ENCODE measurements at places on chromosomes 1 and 21.

DNA sequence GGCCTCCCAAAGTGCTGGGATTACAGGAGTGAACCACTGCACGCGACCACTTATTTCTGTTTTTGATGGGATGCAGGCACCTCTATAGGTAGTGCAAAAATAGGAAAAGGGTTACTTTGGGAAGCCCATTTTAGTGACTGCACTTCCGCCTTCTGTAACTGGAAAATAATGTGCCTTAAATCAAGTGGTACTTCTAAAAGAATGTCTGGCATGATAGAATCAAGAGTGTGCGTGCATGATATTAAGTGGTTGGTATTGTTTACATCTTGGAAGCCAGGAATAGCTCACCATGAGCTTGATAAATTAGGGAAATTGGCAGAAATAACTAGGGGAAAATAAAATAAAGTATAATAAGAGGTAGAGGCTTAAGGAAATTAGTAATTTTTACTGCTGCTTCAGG, 1067.0 kb downstream of the ADGRL2 start:
- no peak for DNase-seq

DNA sequence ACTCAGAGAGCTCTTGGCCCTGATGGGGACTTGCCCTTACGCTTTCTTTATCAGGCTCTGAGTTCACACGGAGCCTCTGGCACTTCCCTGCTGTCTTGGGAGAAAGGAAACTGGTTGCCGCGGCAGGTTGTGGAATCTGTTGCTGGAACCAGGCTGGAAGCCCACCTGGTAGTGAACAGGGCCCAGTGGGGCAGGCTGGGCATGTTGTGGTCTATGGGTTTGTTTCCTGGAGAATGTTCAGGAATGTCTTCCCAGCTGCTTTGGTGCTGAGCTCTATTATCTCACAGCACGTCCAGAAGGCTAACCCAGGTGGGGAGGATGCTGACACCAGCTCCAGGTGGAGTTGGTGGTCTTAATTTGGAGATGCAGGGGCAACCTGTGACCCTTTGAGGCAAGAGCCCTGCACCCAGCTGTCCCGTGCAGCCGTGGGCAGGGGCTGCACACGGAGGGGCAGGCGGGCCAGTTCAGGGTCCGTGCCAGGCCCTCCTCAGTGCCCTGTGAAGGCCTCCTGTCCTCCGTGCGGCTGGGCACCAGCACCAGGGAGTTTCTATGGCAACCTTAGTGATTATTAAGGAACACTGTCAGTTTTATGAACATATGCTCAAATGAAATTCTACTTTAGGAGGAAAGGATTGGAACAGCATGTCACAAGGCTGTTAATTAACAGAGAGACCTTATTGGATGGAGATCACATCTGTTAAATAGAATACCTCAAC, 33.3 kb upstream of the TDRD10 start:
- no peak for DNase-seq

GRCh38 chr1:166378805-166379204, 212.0 kb upstream of the FAM78B start:
- DNase-seq, result no peak

DNA sequence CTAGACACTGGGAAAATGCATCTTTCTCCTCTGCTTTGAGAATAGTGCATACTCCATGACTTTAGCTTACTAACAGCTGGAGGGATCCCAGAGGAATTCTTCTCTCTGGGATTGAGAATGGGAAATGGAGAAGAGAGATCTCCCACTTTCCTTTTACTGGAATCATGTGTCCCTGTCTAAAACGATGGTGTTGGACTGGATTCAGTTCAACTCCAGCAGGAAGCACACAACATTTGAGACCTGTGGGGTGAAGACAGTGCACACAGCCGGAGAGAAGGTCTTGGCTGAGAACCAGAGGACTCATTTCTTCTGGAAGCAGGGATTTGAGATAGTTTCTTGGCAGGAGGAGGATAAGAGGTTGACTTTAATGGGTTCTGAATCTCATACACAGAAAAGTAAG, 58.7 kb downstream of the TRABD2B start:
- DNase-seq, result no peak

- no peak for DNase-seq
These were observed 895.6 kb downstream of the TTLL7 start for GRCh38 chr1:83103341-83103740.

GRCh38 chr1:30606166-30606565, 117.2 kb downstream of the MATN1 start:
- no peak for DNase-seq

DNA sequence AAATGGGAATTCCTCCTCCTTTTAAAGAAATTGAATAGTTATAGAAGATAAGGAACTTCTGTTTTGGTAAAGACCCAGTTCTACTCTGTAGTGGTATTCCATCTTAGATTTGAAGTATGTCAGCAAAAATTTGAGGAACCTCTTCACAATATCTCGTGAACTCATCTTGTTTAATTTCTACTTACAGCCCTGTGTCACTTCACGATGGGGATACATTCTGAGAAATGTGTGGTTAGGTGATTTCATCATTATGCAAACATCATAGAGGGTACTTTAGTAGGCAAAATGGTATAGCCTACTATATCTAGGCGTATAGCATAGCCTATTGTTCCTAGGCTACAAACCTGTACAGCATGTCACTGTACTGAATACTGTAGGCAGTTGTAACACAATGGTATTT, 36.0 kb downstream of the ALG6 start:
- DNase-seq, result no peak

DNA sequence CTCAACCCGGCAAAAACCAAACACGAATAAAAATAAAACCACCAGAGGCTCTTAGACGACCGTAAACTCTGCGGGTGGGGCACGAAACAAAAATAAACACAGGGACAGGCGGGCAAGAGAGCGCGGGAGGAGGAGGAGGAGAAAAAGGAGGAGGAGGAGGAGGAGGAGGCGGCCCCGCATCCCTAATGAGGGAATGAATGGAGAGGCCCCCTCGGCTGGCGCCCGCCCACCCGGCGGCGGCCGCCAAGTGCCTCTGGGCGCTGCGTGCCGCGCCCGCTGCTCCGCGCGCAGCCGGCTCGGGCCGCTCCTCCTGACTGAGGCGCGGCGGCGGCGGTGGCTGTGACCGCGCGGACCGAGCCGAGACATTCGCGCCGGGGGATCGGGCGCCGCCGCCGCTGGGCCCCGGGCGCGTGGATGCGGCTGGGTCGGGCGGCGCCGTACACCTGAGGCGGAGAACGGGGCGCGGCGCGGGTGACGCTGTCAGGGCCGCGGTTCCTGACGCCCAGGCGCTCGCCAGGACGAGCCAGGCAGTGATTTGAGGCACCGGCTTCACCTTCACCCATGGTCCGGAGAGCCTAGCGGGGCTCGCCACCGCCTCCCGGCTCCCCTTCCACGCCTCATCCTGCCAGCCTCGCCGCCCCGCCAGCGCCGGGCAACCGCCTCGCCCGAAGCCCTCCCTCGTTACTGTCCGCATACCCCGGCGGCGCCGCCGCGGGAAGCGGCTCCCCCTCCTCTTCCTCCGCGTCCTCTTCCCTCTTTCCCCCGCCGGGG, at the start of gene MARK1:
TSS of gene MARK1 (plus strand) at position 229 of the 771 bp plus-strand sequence. CDS start 687 bp downstream, outside the sequence.
- DNase-seq, result no peak

GRCh38 chr21:28793043-28793442, 199.6 kb downstream of the LTN1 start:
- no peak for DNase-seq

Measured in stimulated activated CD8-positive, alpha-beta memory T cell treated with anti-CD3 and anti-CD28 coated beads, Interleukin-7, amount 100 ng/mL, for 1 hour (primary cell).